ENCODE measurements at places on chromosomes 4 and X.
A peak's percentile ranks its signal among the peaks of the same experiment; 100 is the strongest.

GRCh38 chr4:176270669-176271068 is 1.6 kb upstream of the ASB5 start:
- DNase-seq: no peak

GRCh38 chr4:176034499-176034898 is 31.1 kb upstream of the WDR17 start:
- DNase-seq: peak; percentile 15

DNA sequence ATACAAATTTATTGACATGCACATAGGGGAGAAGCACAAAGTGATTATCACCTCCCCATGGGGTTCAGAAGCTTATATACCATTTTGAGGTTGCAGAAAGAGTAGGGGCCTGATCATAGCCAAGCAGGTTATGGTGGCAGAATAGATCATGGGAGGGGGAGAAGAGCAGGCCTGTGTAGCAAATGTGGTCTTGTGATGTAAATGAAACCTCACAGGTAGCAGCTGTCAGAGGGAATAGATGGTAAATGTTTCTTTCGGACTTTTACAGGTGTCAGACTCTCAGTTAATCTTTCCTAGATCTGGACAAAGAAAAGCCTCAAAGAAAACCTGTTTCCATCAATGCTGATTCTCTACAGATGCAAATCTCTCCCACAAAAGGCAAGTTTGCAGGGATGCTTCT is 84.4 kb downstream of the CFAP299 start:
- DNase-seq: no peak

- peak; percentile 16 for DNase-seq
Observed at GRCh38 chrX:153411255-153411987, at the start of gene ZFP92. Gene ZFP92 (plus strand): TSS chrX:153411472. CDS start chrX:153418323, 6,851 bp downstream.

DNA sequence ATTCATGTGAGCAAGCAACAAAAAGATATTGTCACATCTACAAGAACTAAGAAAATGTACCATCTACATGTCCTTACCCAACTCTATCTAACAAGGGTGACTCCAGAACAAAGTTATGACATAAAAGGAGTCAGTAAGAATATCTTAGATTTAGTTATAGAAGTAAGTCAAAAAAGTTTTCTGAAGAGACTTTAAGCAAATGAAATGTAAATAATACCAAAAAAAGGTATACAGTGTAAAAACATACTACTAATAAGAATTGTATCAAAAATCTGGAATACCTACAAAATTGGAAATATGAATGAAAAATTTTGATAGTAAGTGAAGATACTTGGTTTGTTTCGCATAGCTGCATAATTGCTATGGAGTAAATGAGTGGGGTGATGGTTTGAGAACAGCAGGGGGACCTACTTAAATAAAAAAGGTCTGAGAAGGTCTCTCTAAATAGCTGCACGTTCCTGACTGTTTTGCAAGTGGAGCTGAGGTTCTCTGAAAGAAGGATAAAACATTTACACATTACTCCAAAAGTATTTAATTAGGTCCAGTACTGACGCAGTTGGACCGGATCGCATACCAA is 51.0 kb upstream of the ENPP6 start:
- DNase-seq: no peak

DNA sequence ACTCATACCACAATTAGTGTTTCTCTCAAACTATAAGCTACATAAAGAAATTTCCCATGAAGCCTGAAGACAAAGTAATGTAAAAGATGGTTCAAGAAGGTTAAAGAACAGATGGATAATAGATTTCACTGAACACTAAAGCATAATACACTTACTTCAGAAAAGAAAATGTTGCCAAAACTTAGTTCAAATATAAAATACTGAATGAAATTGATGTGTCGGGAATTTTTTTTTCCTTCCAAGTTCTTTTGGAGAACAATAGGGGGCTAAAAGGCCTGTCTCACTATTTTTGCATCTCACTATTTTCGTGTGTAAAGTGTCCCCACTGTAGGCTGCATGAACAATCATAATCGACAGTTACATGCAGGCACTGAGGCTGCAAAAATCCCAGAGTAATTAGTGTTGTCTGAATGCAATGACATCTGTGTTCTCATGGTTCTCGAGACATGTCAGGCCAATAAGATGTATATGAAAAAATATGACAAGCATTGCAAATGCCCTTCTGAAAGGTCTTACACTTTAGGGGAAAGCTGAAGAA is 11.9 kb upstream of the MAB21L2 start:
- DNase-seq: no peak

- no peak for DNase-seq
Observed at GRCh38 chr4:44701037-44701436, 22.8 kb downstream of the GUF1 start.

- DNase-seq: no peak
Observed at GRCh38 chrX:13283950-13284546, 35.8 kb downstream of the ATXN3L start.

DNA sequence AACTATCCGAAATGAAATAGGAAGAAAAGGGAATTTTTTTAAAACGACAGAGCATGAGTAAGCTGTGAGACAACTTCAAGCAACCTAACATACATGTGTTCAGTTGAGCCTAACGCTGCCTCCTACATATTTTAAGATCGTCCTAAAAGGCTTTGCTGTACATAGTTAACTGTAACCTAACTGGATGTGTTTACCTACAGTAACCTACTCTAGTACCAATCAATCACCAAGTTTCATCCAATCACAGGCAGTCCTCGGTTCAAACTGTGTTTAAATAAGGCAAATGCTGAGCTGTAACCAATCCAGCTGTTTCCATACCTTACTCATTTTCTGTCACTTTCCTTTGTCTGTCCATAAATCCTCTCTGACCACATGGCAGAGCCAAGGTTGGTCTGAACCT is 17.1 kb downstream of the RCHY1 start:
- no peak for DNase-seq

DNA sequence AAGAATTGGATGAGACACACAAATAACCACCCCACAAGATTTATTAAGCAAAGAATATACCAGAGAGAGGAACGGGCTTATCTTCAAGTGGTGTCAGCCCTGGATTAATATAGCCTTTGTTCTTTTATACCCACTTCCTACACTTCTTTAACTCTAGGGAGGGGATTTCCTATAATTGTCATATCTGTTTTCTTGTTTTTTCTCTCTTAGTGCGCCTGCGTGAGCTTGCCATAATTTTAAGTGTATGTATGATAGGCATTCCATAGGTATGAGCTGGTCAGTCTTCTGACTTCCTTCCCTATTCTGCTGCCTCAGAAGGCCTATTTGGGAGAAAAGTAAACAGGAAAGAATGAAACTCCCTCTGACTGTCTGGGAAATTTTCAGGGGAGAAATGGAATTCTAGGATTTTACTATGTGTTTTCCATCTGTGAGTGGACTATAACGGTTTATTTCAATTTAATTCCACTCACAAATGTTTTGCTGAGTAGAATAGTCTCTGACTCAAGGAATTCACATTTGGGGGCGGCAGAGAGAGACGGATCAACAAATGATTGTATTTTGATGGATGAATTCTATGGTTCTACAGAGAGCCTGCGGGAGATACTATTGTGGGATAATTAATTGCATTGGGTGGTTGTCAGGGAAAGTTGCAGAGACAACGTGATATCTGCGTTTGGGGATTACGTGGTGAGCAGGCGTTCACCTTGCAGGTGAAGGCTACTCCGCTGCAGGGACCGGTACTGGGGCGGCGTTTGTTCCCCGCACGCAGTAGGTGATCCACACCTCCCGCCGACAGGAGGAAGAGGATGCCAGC is 626 bp upstream of the CEP135 start:
- DNase-seq: peak; percentile 72

DNA sequence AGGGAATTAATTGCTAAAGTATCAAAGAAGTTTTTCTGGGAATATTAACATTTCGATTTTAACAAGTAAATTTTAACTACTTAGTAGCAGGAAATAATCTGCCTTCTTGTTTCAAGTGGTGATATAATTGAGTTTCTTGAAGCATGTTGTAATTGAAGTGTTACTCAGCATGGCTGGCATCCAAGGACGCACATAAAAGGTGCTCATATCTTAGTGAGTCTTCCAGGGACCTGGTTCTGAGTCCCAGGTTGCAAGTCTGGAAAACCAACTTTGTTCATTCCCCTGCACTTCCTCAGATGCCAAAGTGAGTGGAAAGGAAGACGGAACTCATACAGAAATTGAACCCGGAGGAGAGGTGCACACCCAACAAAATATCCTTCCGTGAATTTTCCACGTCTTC is 399.6 kb downstream of the NLGN4X start:
- DNase-seq: no peak

- no peak for DNase-seq
Observed at GRCh38 chr4:127783955-127784770, 2.0 kb downstream of the HSPA4L start.

DNA sequence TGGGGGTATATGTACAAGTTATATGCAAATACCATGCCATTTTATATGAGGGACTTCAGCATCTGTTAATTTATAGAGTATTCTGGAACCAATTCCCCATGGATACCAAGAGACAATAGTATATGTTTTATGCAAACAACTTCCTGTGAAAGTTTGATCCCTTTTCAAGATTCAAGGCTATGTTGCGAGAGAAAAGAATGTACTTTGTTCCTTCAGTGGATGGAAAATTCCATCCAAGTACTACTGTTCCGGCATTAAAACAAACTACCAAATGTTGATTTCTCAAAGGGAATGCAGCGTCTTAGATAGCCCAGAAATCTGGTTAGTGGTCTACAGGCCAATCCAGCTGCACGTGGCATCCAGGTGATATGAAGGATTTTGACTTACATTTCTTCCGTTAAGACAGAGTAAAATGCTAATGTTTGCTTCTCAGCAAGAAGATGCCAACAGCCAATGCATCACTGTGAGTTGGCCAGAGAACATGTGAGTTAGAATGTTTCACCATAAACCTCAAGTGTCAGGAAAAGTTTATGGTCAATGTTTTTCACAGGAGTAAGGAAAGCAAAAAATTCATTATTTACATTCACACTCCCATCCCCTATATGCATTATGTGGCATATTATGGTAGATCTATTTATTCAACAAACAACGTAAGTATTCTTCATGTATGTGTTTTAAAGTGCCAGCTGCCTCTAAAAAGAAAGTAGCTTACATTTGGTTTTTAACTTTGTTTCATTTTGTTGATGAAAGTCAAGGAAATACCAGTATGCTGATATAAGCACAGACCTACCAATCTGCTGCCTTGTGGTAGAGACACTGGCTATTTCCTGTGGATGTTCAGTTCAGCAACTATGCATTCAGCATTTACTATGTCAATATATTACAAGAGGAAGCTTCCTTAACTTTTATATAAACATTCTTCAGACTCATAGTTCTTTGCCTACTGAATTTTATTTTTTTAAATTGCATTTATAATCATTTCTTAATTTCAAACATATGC is 44.4 kb downstream of the METTL14 start:
- DNase-seq: no peak

DNA sequence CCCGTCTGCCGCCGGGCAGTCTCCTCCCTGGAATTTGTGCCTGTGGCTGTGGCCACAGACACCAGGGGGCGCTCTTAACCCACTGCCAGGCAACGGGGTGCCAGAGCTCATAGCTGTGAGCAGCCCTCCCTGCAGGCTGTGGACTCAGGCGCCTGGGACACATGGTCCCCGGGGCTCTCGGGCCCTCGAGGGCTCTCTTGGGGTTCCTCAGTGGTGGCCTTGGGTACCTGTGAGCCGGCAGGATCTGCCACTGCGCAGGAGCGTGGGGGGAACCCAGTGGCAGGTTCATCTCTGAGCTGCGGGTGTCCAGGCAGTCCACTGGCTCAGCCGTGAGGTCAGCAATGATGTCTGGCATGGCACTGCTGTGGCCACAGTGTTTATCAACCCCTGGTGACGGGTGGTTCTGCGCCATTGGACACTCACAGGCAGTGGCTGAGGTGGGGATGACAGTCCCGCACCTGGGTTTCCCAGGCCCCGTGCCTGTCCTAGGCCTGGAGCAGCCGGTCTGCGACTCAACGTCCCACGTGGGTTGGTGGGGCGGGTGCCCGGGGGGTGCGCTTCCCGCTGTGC is 37.2 kb downstream of the PCGF3 start:
- peak; percentile 75 for DNase-seq

DNA sequence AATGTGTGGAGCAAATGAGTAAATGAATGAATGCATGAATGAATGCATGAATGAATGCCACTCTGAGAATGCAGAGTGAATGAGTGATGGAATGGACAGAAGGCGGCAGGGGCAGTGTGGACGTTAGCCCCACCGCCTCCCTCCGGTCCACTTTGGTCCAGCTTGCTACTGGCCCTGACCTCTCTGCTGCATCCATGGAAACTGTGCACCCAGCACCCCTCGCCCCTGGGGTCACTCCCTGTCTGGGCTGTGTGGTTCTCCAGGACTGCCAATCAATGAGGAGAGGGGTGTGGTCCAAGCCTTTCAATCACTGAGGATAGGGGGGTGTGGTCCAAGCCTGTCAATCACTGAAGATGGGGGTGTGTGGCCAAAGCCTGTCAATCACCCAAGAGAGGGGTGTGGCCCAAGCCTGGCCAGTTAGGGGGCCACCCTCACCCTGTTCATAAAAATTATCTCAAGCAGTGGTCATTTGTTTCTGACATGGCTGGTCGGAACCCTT is 39.2 kb upstream of the ASMTL start:
- DNase-seq: peak; percentile 88
